ENCODE measurements at places on chromosomes 7 and 10. TPM values are rescaled to one million over a fixed set of nuclear protein-coding genes. Genes with fewer than 3 reads are reported as not detected.

DNA sequence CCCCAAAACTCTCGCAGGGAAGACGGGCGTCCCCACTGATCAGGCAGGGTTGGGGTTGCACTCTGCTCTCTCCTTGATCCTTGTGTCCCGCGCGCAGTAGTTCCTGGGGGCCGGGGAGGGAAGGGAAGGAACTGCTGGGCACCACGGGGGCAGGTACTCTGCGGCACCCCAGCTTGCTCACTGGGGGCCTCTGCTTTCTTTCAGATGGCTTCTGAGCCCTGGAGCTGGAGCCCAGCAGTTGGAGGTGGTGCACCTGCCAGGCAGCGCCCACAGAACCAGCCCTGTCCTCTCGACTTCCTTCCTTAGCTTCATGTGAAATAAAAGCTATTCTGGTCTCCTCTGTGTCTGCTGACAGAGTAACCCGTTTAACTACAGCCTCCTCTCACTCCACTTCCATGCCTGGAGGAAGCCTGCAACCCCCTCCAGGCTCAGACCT is 12.2 kb downstream of the PLAC9 start:
- no peak for DNase-seq

GRCh38 chr10:129626796-129627435 is 159.9 kb downstream of the MGMT start:
- no peak for DNase-seq

DNA sequence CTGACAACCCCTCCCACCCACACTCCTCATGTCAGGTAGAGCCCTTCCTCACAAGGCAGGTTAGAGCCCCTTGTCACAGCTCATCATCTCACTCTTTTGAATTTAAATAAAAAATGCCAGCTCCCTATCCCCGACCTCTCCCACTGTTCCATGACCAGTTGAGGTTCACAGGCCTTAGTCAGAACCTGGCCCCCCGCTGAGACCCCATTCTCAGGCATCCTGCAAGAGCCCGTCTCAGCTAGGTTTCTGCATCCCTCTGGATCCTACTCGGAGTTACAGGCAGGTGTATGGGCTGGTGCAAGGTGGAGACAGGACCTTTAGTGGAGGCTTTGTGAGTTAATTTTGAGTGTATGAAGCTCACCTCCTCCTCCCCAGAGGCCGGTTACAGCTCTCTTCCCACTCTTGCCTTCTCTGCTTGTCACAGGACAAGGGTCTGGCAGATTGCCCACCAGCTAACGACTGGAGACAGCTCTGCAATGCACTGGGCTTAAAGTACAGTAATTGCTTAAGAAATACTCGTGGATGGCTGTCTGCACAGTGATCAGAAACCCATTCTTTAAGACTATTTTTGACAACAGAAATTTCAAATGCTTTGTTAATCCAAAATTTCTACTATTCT is 394.9 kb upstream of the DPP6 start:
- DNase-seq = no peak

- DNase-seq = no peak
Observed at GRCh38 chr7:117769085-117769484, 104.2 kb downstream of the CTTNBP2 start.

GRCh38 chr10:36042135-36042534 is 400.0 kb upstream of the FZD8 start:
- no peak for DNase-seq

Gene HOXA9
- total RNA-seq = 0.39 TPM

Gene SRGN
- 778 TPM for total RNA-seq

Gene ZNF488
- total RNA-seq = not detected

Measured in natural killer cell (primary cell).